ENCODE measurements at places on chromosomes 3 and 15.

DNA sequence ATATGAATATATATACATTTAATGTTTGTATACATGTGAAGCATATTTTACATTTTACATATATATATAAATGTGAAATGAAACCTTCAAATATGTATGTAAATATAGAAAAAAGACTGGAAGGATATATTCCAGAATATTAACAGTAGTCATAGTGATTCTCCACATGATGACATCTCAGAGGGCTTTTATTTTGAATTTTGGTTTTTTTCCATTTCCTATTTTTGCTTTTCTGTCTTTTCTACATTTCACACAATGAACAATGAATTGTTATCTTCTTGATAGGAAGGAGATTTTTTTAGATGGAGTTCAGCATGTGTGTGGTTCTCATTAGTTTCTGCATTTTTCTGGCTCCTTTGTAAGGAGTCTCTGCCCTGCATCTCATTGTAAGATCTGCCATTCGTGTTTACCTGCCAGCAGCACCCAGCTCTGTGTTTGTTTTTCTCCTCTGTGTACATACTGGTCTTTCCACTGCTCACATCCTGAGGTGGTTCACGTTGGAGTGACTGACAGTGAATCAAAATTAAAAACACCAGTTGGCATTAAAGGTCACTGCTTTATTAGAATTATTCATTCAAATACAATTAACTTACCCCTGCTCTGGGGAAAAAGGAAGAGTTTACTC is 425.3 kb upstream of the MDFIC2 start:
- DNase-seq = no peak

DNA sequence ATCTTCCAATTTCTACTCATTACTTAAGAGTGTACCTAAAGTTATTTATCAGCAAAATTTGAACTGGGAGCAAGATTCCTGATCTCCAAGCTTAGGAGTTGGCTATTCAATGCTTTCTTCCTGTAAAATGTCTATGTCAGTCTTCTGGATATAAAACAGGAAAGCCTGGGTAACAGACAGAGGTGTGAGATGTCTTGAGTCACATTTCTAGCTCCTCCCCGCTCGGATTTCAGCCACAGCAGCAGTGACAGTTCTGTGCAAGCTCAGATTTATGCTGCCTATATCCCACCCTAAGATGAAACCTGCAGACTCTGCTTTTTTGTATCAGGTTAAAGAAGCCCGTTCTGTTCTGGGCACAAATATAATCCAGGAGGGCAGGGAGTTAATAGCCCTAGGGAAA is 2.1 kb upstream of the ARMC8 start:
- DNase-seq = no peak

DNA sequence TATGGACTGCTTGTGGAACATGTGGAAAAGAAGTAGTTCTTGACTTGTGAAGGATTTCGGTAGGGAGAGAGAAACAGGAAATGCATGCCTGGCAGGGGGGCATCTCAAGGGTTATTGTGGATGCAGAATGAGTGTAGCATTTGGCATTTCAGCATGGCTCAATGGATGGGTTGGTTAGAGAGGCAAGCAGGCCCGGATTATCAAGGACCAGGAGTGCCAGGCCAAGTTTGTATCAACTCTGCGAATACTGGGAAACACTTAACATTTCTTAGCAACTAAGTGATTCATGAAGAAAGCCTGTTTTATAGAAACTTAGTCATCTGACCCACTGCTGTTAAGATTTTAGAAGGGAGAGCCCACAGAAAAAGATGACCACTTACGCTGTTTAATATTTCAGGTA is 33.6 kb downstream of the KIF15 start:
- no peak for DNase-seq

GRCh38 chr3:22476976-22477375 is 726.0 kb upstream of the ZNF385D start:
- no peak for DNase-seq

GRCh38 chr3:185539934-185540333 is 12.5 kb downstream of the LIPH start:
- no peak for DNase-seq

GRCh38 chr15:77500989-77501388 is 80.3 kb downstream of the HMG20A start:
- DNase-seq = no peak

DNA sequence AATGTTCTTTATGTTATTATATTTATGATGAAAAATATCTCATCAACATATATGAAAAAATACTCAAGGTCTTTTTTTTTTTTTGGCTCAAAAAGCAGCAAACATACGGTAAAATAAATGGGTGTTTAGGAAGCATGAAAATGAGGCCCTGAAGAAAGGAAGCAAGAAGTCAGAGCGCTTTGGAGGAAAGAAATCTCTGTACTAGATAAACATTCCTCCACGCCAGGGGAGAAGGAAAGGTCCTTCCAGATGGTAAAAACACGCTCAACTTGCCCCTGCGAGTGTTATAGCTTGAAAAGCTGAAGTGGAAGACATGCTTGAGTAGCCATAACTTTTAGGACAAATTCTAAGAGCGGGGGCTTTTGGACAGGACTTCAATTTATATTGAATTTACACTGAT is 52.9 kb downstream of the FEM1B start:
- no peak for DNase-seq

DNA sequence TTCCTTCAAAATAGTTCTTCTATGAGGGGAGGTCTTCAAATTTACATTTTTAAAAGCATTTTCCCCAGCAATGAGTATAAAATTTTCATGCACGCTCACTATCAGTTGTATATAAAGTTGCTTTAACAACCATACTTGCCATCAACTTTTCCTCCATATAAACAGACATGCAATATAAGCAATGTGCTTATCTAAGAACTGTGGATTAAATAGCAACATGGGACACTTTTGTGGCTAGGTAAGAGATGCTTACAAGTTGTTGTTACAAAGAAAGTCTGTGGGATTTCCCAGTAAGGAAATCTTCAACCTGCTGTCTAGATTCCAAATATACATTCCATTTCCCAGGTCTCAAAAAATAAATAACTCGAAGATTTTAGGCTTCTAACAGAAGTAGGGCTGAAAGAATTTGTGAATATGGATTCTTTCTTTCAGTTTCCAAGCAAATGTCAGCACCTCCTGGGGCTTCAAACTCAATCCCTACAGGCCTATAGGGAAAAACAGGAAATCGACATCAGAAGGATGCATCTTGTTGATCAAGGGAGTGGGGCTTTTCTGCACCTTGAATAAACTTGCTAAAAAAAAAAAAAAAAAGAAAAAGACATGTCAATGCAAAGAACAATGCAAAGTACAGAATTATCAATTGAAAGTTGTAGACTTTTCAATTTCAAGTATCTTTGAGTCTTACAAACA is 16.1 kb downstream of the TNIK start:
- DNase-seq = no peak

DNA sequence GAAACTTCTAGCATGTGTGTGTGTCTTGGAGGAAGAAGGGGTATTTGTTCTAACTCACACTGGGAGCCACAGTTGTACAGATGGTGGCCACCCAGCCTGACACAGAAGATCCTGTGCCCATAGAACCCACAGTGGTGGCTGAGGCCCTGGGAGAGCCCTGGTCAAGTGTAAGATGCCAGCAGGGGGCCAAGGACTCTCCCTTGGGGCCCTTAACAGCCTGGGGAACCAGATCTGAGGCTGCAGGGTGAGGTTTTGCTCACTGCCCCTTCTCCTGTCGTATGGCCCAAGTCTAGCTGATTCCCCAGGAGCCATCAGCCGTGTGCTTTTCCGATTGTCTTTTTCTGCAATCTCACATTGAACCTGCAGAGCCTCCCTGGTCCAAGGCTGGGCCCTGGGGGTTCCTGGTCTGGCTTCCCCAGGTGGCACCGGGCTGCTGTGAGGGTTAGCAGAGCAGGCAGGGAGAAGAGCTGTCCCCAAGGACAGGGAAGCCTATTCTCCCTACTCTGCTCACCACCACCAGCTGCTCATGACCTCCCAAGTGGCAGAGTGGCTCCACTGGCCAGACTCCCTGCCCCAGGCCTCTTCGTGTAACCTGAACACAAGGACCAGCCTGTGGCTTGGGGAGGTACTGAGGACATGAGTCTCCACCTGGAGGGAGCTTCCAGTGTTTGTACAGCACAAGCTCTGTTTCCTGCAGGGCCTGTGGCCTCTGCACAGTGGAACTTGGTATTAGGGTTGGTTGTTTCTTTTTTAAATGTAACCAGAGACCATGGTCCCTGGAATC is 51.9 kb downstream of the CA12 start:
- no peak for DNase-seq

- DNase-seq = no peak
These were observed 164.3 kb downstream of the MCTP2 start for GRCh38 chr15:94395640-94396039.

- DNase-seq = no peak
These were observed 112.8 kb downstream of the CHDH start for GRCh38 chr3:53733446-53733845.

DNA sequence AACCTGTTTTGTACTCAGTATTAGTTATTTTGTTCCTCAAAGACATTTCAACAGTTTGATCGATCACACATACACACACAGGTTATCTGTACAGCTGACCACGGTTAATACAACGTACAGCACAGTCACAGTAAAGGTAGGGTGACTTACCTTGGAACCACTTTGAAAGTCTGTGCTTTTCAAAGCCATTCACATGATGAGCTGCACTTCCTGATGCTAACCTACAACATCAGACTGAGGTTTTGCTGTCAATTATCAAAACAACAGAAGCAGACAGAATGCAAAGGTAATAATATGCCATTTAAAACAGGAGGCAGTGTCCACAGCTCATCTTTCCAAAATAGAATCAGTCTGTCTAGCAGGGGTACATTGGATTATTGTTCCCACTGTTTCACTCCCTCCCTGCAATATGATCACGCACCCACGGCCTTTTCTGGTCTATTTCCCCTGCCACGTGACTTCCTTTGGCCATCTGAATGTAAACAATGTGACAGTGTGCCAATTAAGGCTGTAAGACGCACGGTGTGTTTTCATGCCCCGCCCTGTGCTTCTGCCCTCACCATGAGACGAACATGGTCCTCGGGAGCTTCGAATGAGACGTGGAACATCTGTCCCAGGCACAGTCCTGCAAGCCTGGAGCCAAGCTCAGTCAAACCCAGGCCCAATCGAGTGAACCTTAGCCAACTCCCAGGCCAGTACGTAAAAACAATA is 102.4 kb downstream of the FMN1 start:
- no peak for DNase-seq

GRCh38 chr15:81170511-81170910 is 26.2 kb upstream of the IL16 start:
- DNase-seq = no peak

GRCh38 chr15:71443538-71443937 is 328.3 kb downstream of the THSD4 start:
- DNase-seq = peak; percentile 50

DNA sequence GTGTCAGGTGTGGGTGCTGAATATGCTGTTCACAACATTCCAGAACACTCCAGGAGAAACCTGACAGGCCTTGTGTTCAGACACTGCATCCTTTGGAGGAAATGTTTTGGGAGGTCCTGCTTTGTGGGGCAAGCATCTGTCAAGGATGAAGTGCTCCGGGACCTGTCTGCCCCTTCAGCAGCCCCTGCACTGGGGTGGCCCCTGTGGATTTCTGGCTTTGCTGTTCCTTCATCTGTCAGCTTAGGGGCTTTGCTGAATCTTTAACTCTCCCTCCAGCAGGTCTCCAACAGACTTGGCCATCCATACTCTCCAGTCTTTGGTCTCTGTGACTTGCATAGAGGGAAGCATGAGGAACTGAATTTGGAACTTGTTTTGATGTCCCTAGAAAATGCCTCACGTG is 3.1 kb downstream of the PRR23E start:
- no peak for DNase-seq

DNA sequence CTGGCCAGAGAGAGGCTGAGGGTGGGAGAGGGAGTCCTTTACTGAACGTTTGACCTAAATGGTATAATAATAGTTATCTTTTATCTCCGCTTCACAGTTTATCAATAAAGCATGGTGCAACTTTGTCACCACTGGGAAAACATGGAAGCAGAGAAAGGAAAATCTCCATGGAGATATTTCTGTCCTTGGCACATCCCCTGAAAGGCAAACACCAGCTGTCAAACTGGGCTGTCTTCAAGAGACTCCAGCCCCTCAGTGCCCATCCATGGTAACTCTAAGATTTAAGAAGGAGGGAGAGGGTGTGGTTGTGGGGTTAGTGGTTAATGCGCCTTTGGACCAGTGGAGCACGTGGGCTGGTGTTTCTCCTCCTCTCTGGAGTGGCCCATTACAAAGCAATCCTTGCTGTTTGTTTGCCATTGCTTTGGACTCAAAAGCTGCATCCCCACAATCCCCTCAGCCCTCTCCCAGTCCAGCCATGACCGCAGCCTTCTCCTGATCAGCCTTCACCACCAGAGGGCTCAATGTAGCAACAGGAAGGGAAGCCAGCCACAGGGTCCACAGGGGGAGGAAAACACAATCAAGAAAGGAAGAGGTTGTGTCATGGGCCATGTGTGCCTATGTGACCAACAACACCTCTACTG is 38.2 kb upstream of the FAM174B start:
- peak; percentile 30 for DNase-seq

- DNase-seq = no peak
These were observed 916 bp downstream of the IDH3A start for GRCh38 chr15:78149805-78150751.

All from neuronal stem cell (in vitro differentiated cells).